NCI-H446 treated with DMSO at 0.1 percent for 48 hours (cell line): ENCODE measurements at places on chromosomes 1 and 21.

DNA sequence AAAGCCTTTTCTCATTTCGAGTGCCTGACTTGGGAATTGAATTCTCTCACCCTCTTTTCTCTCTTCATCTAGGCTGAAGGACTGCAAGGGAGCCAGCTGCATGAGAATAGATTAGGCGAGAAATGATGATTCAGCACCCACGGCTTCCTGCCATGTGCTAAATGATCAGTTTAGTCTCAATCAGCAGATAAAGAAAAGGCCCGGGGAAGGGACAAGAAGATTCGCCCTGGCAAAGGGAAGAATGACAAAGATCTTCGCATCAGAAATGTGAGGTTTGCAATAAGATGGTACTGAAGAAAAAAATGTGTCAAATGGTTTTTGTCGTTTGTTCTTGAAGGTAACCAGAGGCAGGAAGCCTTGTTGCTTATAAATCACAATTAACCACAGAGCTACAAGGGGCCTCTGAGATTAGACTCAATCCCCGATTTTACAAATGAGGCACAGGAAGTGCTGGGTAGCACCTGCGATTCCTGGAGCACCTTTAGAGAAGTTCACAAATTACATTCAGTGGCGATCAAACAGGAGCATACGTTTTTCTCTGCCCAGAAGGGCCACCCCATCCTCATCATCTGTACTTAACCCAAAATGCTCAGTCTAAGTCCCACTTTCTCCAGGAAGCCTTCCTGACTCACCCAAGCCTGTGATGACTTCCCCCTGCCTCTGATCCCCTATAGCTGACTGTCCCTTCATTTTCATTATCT lies 183.4 kb downstream of the ZNF281 start:
- no peak for DNase-seq

GRCh38 chr1:39666772-39667171 lies 5.1 kb downstream of the NT5C1A start:
- DNase-seq: no peak

GRCh38 chr1:164930241-164930640 lies 371.3 kb downstream of the PBX1 start:
- DNase-seq: no peak

DNA sequence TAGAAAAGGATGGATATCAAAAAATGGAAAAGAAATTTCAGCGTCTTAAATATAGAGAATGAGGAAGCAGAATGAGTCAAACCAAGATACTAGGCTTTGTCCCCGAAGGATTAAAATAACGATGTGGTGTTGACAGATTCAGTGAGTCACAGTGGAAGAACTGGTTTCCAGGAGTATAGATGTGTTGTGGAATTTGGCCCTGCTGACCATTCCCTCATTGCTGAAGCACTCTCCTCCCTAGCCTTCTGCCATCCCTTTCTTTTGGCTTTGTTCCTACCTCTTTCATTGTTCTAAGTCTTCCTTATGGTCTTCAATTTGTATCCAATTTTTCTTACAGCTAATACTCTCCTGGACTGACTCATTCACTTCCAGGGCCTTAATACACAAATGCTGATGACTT lies 23.1 kb upstream of the USP25 start:
- DNase-seq: no peak

DNA sequence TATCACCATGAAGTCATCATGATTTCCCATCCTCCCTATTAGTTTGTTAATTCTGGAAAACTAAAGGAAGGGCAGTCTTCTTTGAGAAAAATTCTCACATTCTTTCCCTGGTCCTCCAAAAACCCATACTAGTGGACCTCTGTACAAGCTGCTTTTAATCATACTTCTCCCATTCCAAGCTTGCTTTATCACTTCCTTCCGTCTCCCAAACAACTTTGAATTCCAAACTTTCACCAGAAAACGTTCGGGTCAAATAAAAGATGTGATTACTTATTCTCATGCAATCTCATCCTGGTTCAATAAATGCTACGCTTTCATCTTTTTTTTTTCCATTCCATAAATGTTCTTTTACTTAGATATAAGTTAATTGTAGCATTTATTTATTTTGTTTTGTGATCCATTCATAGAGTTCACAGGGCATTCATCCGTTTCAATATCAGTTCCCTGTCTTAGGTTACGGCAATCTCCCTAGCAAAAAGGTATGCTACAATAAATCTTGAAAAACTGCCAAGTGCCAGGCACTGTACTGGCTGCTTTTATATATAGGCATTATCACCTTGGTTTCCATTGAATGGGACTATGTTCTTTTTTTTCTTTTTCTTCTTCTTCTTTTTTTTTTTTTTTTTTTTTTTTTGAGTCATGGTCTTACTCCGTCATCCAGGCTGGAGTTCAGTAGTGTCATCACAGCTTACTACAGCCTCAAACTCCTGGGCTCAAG lies 100.2 kb upstream of the GREM2 start:
- DNase-seq: no peak

GRCh38 chr1:151043163-151043562 lies 4.4 kb upstream of the C1orf56 start:
- no peak for DNase-seq

GRCh38 chr1:112720800-112721199 lies 5.7 kb upstream of the PPM1J start:
- no peak for DNase-seq

DNA sequence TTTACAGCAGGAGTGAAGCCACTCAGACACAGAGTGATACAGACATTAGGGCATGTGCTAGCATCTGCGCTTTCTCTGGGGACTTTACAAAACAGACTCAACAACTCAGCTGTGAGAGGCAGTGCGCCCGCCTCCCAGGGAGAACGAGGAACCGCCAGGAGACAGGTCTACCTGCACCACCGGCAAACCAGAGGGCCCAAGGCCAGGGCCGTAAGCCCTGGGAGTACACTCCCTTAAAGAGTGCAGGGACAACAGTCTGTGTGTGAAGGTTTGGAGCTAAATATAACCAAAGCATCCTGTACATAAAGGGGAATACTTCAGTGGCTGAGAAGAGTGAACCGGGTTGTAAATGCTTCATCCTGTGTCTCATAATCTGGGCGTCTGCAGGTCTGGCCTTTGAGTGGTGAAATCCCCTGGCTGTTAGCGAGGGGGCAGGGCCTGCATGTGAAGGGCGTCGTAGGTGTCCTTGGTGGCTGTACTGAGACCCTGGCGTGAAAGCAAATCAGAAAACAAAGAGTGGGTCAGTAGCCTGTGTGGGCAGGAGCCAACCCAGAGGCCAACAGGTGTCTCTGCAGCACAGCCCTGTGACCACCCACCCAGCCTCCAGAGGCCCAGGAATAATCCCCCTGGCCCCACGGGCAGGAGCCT lies 86.9 kb downstream of the CD247 start:
- DNase-seq: no peak

DNA sequence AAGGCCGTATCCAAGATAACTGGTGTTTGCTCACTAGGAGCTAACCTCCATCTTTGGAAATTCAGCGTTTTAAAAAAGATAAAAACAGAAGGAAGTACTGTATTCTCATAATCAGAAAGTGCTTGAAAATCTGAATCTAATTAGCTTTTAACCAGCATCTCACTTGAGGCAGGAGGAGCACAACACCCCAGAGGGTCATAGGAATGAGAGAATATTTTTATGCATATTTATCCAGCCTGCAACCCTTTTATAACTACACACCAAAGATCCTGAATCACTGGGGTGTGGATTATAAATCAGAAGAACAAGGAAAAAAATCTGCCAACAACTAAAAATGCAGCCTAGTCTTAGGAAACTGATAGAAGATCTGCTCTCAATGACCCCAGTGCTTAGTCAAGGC lies 68.0 kb upstream of the PTCH2 start:
- no peak for DNase-seq

GRCh38 chr1:18336801-18337200 lies 143.9 kb upstream of the KLHDC7A start:
- DNase-seq: no peak

DNA sequence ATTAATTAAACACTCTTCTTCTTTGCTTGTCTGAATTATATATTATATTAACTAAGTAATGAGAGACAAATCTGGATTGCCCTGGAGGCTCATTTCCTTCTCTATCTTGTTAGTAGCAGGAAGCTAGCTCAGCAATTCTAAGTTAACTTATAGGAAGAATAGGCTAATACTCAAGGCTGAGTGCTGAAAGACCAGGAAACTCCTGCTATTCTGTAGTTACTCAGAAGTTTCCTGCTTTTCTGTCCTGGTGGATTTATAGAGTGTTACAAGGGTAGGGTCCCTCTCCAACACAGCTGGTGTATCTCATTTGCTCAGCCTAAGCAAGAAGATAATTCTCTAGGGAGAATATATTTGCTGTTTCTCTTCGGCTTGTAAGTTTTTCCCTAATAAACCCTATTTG lies 29.2 kb downstream of the HSPA13 start:
- DNase-seq: no peak

DNA sequence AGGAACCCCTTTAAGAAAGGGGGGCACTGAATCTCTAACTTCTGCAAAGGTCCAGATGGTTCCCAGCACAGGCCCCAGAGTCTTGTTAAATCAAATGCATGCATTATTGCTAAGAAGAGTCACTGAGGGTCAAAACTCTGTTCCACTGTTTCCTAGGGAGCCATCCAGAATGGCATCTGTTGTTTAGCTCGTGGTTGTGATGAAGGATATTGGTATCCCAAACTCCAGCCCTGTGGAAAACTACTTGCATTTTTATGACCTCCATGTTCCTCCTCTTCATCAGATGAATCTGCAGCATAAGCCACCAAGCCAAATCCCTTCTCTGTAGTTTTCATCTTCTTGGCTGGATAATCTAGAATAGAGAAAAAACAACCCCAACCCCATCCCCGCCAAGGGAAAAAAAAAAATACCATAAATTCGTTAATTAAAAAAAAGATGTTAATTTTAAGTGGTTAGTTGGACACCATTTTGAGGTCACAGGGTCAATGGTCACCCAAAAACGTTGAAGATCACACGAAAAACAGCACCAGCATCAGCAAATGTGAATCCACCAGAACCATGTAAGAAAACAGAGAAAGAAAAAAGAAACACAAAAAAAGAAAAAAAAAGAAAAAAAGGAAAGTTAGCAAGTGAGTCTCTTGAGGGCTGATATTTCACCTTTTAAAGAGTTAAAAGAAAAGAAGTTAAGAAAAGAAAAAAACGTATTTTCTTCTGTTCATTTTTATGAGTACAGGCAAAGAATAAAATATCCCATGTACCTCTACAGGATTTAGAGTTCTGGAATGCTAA lies 3.0 kb upstream of the RIT1 start:
- no peak for DNase-seq

- DNase-seq: peak; percentile 31
These were observed 167.8 kb downstream of the PIGK start for GRCh38 chr1:77051425-77051824.

DNA sequence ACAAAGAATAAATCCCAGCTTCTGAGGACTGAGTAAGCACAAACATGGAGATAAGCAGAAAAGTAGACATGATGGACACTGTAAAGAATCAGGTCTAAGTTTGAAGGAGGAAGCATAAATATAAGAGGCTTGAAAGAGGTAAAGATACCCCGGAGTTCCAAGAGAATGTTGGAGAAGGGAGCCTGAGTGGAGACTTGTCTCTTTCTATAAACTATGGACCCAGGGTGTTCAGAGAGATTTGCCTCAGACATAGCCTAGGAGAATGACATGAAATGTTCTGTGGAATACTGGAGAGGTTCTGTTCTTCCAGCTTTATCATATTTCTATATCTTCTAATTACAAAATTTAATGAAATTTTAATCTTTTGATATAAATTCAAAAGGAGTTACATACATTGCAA lies 554.3 kb upstream of the B3GALT2 start:
- DNase-seq: no peak

DNA sequence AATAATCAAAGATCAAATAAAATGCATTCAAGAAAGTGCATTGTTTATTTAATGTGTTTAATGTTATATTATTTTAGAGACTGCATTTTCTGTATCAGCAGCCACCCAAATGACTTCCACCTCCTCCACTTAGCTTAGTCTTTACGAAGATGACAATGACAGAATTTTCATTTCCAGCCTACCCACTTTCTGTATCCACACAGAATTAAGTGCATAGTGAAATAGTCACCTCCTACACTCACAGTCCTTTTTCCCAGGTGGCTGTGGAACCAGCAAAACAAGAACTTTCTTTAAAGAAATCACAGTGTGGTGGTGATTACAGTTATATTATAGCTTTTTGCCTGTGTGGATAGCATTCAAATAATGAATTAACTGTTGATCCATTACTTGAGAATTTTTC lies 66.2 kb upstream of the KCNK1 start:
- no peak for DNase-seq

GRCh38 chr1:6801966-6802365 lies 16.7 kb downstream of the CAMTA1 start:
- no peak for DNase-seq

GRCh38 chr21:33977721-33978369 lies 62.2 kb upstream of the ATP5PO start:
- DNase-seq: no peak

GRCh38 chr1:241950390-241950789 lies 7.2 kb upstream of the BECN2 start:
- no peak for DNase-seq

- no peak for DNase-seq
These were observed 78.9 kb upstream of the MROH9 start for GRCh38 chr1:170856455-170856854.

DNA sequence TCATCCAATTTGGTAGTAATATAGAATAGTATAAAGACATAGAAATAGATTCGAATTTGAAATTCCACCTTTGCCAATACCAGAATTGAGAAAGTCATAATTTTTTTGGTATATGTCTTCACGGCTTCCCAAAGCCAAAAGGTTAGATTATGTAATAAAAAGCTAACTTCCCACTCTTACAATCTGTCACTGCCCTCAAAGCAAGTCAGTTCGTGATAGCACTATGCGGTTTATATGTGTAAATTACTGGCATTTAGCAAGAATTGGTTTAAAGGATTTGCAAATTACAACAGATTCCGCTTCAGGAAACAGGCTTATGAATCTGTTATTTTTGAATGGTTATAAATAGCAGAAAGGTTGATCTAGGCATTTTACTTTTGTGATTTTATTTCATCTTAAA lies 679.4 kb upstream of the ADGRL2 start:
- DNase-seq: no peak

DNA sequence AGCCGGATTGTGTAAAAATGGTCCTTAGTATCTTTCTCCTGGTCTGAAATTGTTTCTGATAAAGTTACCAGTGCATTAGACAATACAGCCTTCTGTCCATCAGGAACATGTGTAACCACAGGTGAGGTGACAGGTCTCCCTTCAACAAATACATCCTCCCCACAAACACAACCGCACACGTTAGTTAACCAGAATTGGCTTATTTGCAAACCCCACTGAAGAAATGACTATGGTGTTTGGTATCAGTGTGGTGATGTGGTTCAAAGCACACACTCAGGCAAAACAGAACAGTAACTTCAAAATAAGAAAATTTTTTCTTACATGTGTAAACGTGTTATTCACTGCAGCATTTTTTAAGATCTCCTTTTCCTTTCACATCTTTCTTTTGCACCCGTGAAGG lies 517.2 kb upstream of the NR5A2 start:
- no peak for DNase-seq

DNA sequence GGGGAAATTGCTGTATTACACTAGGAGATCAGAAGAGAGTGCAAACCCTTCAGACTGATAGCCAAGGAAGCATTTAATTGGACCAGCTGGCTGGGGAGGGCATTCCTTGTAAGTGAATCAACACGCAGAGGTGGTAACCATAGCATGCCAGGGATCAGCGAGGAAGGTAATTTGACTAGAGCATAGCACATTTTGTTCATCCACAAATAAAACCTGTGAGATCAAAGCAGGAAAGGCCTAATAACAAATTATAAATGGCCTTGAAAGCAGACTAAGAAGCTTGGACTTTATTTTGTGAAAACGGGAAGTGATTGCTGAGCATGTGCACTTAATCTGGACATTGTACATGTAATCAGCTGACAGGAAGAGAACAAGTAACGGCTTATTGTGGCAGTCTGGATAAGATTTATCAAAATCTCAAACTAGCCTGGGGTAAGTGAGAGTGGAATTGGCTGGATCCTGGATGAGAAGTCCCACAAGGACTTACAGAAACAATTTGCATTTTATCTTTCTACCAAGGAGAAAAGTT lies 11.7 kb upstream of the CD55 start:
- no peak for DNase-seq
